Suppressor macrophage treated with lipopolysaccharide for 4 hours (primary cell): ENCODE measurements at places on chromosomes 11 and 22.

DNA sequence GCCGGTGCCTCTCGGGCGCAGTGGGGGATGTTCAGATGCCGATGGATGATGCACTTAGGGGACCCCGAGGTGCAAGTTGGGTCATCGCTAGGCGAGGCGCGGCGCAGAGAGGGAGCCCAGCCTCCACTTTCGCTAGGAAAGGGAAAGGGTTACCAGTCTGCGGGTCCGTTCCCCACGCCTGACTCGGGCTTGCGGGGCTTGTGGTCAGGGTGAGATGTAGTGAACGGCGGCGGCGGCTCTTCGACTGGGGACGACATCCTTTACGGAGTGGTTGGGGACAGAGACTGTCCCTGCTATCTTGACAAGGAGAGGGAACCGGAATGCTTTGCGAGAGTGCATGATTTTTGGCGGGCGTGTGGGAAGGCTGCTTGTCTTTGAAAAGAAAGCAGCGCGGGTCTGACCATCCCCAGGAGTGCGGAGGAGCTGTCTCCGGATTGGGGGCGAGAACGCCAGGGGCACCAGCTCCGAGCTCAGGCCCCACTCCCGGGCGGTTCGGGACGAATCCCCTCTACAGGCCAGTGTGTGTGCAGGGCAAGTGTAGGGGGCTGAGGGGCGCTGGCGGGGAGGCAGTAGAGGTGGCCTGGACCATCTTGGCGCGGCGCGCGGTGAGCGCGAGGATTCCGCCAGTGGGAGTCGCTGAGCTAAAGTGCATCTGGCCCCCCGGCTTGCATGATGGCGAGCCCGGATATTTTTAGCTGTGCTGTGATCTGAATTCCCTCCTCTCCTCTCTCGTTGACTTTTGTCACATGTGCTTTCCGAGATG is 1.1 kb downstream of the FAT3 start:
- no peak for DNase-seq

DNA sequence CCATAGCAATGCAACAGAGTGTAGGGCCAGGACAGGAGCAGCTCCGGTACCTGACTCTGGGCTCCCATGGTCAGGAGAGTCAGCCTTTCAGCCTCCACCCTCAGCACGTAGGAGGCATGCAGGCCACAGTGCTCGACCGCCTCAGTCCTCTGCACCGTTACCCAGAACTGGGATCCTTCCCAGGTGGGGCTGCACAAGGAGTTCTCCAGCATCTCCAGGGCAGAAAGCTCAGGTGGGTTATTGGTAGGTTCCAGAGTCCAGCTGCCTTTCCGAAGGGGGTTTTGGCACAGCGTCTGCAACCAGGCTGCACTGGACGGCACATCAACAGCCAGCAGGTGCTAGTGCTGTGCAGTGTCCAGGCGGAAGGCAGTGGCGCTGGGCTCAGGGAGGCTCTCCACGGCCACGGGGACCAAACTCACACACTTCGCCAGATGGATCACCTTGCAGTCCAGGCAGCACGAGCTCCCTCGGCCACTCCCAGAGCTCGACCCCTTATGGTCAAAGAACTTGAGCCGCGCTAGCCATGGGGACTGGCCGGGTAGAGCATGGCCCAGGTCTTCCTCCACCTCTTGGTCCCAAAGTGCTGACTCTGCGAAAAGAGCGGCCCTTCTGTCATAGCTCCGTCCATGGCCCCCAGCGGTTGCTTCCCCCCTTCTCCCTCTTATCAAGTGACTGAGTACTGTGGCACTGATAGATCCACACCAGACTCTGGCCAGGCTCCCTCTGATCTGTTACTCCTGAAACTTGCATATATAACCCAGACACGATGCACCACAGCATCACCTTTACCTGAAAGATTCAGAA is 6.9 kb upstream of the PHOX2A start:
- DNase-seq, result no peak

GRCh38 chr11:118169300-118170140 is 6.9 kb downstream of the SCN2B start:
- DNase-seq, result no peak

- peak; percentile 32 for DNase-seq
Measured at GRCh38 chr11:77046060-77046501, 11.9 kb downstream of the B3GNT6 start.

DNA sequence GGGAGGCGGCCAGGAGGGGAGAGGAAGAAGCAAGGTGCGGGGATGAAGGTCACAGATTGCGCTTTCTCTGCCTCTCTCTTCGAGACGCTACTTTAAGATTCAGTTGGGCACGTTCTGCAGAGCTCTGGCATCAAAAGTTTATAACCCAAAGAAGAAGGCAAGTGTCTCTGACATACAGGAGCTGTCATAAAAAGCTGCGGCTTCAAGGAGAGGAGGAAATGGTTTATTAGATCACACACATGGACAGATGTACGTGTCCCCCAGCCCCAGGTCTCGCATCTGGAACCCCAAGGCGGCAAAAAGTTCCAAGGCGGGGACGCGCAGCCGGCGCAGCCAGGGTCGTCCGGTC is 589.0 kb downstream of the OPCML start:
- no peak for DNase-seq

- DNase-seq, result no peak
Measured at GRCh38 chr11:57871231-57871630, 109.6 kb downstream of the CTNND1 start.

DNA sequence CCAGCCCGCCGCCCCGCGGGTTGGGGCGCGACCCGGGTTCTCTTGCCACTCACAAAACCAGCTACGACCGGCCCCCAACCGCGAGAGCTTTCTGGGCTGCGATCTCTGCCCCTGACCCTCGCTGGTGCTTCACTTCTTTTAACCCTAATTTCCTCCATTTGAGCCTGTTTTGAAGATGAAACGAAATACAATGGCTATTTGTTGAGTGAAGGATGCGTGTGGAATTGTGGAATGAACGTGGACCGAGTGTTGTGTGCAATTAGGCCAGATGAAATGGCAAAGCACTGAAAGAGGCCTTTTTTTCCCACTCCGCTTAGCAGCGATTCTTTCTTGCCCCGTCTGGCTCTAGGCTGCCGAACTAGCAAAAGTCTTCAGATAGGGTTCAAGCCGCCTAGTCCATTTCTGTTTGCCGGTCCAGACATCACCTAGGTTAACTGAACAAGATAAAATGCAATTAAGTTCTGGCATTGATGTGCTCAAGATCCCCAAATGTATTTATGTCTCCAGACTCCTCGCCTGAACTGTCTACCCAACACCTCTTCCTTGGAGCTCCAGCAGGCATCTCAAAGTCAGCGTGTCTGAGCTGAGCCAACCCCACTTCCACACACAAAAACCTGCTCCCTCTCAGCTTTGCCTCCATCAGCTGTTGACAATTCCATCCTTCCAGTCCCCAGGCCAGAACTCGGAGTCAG is 471 bp upstream of the TMEM184B start:
- no peak for DNase-seq
